ENCODE measurements at places on chromosomes 12 and 14. TPM values are rescaled to one million over a fixed set of nuclear protein-coding genes. Genes with fewer than 3 reads are reported as not detected.

KRT80 gene
- 1.5 TPM for total RNA-seq

DNAI7 gene
- not detected for total RNA-seq

KLRC2 gene
- total RNA-seq = not detected

TEP1 gene
- total RNA-seq = 22.7 TPM

KIF5A gene
- total RNA-seq = 0.10 TPM

CCDC85C gene
- total RNA-seq = 9.7 TPM

RD3L gene
- total RNA-seq = not detected

ACOT6 gene
- total RNA-seq = not detected

TEX22 gene
- total RNA-seq = 0.15 TPM

GRCh38 chr12:131196220-131196619 lies 242.5 kb downstream of the ADGRD1 start:
- DNase-seq = no peak

- no peak for DNase-seq
Measured at GRCh38 chr14:69532561-69533340, 41.9 kb downstream of the CCDC177 start.

GRCh38 chr12:114888448-114888847 lies 204.5 kb upstream of the TBX3 start:
- no peak for DNase-seq

- no peak for DNase-seq
Measured at GRCh38 chr14:87805315-87805723, 187.7 kb downstream of the GALC start.

GRCh38 chr12:52156757-52157565 lies 34.9 kb downstream of the KRT80 start:
- no peak for DNase-seq

- DNase-seq = no peak
Measured at GRCh38 chr12:131040491-131040890, 86.8 kb downstream of the ADGRD1 start.

- DNase-seq = no peak
Measured at GRCh38 chr12:45773747-45774146, 44.2 kb downstream of the ARID2 start.

GRCh38 chr12:4353785-4354208 lies 25.7 kb downstream of the FGF23 start:
- DNase-seq = no peak

DNA sequence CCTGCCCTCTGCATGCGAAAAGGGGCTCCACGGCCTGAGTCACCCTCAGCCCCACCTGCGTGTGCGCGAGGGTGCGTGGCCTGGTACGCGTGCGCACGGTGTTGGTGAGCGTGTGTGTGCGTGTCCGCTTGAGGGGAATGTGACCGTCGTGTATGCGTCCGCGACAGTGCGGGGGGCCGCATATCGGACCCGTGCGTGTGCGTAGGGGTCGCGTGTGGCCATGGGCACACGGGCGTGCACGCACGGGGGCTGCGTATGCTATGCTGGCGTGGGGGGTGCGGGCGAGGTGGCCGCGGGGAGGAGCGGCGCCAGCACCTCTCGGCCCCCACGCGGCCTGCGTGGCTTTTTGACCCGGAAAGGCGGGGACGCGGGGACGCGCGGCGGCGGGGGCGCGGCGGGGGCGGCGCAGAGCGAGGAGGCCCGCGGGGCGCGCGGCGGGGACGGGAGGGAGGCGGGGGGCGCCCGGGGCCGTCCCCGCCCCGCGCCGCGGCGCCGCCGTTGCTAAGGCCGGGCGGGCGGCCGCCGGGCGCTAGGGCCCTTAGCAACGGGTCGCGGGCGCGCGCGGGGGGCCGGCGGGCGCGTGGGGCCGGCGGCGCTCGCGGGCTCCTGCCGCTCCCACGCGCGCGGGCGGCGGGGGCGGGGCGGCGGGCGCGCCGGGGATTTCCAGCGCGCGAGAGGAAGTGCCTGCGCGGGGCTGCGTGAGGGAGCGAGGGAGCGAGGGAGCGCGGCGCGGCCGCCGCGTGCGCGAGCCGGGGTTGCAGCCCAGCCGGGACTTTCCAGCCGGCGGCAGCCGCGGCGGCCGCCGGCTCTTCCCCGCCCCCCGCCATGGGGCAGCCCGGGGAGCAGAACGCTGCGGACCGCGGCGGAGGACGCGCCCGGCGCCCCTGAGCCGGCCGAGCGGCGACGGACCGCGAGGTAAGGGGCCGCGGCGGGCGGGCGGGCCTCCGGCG lies at the start of gene TRAF3:
Gene TRAF3 (plus strand): TSS at position 689 of the 950 bp plus-strand sequence. CDS start 92,753 bp downstream, outside the sequence.
- no peak for DNase-seq

DNA sequence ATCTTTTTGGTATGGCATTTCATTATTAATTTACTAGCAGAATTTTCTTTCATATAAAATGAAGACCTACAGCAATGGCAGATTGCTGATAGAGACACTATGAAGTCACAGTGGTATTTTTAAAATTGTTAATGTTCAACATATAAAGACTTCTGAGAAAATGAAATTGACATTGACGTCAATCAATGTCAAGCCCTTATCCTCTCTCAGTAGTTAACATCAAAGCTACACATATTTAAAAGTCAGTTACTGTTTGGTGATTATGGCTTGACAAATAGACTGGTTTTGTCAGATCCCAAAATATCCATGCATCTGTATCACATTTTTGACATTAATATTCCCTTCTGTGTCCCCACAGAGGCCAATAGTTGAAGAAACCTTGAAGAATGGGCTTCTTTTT lies 1069.1 kb upstream of the SEL1L start:
- no peak for DNase-seq

- no peak for DNase-seq
Measured at GRCh38 chr12:93022603-93023340, 93.7 kb upstream of the EEA1 start.

- no peak for DNase-seq
Measured at GRCh38 chr12:27347779-27348178, 15.1 kb downstream of the BMAL2 start.

- DNase-seq = no peak
Measured at GRCh38 chr12:24042651-24043050, 93.2 kb upstream of the SOX5 start.

DNA sequence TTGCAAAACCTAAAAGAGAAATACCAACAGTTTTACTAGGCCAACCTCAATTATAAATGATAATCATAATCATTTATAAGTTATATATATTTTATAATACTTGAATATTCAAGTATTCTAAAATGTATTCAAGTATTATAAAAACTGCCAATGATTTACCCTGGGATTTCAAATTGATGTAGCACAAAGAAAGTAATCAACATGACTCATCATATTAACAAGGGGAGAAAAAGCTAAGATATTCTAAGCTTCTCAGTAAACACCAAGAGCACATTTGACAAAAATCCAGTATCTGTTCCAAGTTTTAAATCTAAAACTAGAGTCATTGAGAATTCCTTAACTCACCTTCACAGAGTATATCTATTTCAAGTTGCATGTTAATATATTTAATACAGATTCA lies 56.1 kb downstream of the CAPZA3 start:
- DNase-seq = no peak

DNA sequence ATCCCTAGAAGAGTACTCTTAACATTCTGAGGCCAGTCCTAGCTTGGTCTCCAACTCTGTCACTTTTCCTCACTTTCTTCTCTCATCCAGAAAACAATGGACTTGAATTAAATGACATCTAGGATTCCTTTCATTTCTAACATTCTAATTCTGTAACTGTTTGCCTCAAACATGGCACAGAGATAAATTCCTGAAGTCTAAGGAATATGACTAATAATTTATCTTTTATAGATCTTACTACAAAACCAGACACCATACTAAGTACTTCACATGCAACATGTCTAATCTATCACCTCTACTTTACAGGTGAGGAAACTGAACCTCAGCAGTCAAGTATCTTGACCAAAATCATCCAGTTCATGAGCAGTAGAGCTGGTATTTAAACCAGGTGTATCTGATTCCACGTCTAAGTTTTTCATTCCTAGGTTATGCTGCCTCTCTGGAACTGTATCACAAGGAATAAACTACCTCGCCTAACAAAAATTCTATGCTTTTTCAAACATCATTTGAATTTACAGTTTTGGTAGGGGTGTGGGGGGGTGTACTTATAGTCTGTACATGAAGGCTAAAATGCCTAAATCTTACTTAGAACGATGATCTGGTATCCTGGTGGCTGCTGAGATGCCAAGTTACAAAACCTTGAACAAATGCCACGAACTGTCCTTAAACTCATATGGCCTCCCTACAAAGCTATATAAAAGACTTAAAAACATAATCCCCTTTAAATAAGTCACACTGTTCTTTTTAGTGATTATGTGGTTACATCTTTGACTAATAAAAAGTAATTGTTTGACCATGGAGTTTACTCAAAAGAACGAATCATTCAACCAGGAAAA lies 41.6 kb downstream of the ATXN2 start:
- no peak for DNase-seq

GRCh38 chr12:93594766-93595311 lies 22.4 kb downstream of the SOCS2 start:
- DNase-seq = no peak

GRCh38 chr12:131942671-131943070 lies 7.1 kb upstream of the EP400 start:
- DNase-seq = no peak

GRCh38 chr14:60204843-60205774 lies 39.9 kb upstream of the DHRS7 start:
- no peak for DNase-seq

DNA sequence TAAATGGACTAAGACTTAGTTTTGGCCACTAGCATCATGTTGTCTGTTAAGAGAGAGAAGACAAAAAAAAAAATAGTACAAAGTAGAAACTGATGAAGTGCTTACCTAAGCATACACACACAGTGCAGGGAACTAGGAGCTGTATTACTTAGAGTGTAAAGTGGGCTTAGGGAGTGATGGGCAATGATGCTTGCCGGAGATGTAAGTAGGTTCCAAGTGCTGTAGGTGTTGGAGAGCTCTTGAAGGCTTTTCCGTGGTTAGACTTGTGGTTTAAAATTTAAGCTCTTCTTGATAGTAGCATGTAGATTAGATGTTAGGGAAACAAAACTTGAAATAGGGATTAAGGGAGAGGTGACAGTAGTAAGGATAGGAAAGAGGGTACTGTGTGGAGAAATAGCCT lies 34.7 kb downstream of the MIA2 start:
- no peak for DNase-seq

- no peak for DNase-seq
Measured at GRCh38 chr14:89960914-89961313, 5.2 kb downstream of the TDP1 start.

- DNase-seq = no peak
Measured at GRCh38 chr12:132568826-132569480, 41.4 kb downstream of the LRCOL1 start.

DNA sequence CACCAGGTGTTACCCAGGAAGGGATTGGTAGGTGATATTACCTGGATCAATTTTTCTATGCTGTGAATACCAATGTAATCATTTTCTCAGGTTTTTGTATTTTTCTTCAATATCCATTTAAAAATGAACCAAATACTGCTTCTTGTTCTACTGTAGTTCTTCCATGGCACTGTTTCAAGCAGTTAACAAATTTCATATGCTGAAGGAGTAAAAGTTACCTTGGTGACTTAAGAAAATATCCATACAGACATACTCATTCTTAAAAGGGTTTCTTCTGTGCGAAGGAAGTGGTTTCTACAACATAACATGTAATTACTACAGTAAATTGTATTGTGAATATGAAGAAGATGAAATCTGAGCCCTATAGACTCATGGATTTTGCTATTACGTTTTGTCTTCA lies 222.5 kb downstream of the TMEM117 start:
- DNase-seq = no peak

- DNase-seq = no peak
Measured at GRCh38 chr12:1595690-1596347, 1.4 kb upstream of the FBXL14 start.

DNA sequence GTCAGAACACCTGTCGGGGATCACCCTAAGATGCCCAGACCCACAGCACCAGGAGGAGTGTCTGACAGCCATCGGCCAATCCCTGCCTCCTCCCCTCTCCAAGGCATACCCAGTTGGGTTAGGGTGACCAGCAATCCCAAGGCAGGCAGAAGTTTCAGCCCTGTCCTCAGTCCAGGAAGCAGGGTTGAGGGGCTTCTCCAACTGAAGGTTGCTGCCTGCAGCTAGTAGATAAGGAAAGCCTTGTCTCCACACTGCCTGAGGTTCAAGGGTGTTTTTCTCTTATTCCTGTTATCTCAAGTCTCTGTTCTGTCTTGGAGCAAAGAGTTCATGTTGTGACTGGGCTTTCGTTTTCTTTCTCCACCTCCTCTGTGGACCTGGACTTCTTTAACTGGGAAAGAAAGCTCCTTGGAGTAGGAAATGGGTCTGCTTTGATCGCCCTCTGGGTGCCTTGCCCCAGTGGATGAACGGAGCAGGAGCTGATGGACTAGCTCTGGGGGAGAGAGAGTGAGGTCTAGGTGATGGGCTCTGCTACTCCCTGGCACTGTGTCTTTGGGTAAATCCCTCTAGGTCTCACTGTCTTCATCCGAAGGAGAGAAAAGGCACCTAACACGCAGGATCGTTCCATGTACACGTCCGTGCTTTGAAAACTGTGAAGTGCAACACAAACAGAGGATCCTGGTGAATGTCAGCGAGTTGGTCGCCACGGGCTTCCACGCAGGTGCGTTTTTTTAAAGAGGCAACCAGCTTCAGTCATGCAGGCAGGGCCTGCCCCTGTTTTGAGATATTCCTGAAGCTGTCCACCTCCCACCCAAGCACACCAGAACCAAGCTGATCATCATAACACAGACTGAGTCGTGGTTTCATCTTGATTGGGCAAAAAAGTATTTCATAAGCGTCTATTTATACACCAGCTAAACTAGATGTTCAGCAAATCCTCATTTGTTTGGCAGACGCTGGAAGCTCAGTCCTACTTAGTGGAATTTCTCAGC lies 52.5 kb upstream of the FOXN3 start:
- no peak for DNase-seq
